ENCODE measurements at places on chromosomes 6 and 20.
A peak's percentile ranks its signal among the peaks of the same experiment; 100 is the strongest.

- no peak for DNase-seq
Measured at GRCh38 chr6:11473008-11473740, 64.4 kb upstream of the TMEM170B start.

DNA sequence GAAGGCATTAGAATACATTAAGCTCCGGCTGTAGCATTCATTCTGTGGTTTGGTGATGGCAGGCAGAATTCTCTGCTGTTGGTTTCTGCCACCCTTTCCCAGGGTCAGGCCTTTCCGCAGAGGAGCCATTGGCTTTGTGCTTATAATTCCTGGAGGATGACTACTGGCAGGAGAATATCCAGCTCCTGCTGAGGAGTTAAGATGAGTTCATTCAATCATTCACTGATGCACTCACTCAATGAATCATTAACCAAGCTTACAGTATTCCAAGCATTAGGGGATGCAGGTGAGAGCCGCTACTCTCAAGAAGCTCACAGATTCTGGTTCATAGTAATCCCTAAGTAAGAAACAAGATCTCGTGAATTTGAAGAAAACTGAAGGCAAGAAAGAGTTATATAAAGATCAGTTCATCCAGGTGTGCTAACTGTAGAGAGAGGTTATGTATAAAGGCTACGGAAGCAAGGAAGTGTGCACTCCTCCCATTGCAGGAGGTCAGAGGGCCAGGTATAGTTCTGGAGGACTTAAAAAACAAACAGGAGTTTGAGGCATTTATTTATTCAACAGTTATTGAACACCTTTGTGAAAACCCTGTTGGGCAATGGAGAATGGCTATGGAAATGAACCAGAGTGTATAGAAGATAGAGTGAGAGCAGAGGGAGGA is 75.5 kb downstream of the HMGN3 start:
- DNase-seq = no peak

- no peak for DNase-seq
Measured at GRCh38 chr6:152727507-152727906, 23.1 kb upstream of the VIP start.

GRCh38 chr20:60970601-60971000 is 281.5 kb upstream of the CDH4 start:
- no peak for DNase-seq

DNA sequence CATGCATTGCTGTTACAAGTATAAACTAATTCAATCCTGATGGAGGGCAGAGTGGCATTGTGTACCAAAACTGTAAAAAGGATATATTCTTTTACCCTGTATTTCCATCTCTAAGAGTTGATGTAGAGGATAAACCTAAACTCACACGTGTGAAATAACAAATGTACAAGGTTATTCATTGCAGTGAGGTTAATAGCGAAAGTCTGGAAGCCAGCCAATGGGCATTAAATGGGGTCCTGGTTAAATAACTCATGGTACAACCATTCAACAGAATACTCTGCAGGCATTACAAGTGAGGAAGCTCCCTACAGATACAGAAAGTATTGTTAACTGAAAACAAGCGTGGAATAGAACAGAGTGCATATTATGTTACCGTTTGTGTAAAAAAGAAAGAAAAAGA is 56.9 kb downstream of the BCAS1 start:
- DNase-seq = no peak

- DNase-seq = no peak
Measured at GRCh38 chr6:156026486-156027247, 571.0 kb upstream of the NOX3 start.

DNA sequence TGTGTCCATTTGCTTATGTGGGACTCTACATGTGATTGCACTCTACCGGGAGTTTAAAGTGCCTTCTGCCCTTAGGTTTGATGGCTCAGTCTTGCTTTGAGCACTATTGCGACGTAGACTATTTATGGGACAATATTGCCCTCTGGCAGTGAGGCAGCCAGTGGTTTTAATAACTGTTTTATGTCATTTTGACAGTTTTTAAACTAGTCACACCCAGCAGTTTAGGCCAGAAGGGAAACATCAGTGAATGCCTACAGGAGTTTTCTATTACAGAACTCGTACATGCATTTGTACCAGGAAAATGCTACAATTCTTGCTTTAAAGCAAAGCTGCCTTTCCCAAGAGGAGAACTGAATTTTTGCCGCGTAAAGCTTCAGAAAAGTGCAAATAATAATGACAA is 813.7 kb downstream of the KIF16B start:
- no peak for DNase-seq

DNA sequence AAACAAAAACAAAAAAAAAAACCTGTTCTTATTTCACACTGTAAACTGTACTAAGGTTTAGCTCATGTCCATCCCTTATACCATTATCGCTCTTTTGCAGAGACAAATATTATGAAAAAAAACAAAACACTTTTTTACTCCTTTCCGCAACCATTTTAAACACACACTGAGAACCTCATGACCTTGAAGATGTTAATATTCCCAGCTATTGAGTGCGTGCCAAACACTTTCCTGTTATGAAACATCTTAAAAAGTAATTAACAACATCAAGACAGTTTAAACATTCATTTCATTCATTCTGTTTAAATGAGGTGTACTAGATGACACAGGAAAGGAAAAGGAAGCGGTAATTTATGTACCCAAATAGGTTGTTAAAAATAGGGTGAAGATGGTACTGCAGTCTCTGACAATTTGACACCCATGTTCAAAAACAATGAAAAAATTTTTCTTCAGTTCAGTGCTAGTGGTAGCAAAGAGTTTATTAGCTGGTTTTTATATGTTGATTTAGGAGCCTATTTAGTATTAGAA is 3.9 kb upstream of the ARHGAP18 start:
- DNase-seq = no peak

- DNase-seq = no peak
Measured at GRCh38 chr6:135014353-135014832, 40.2 kb downstream of the HBS1L start.

GRCh38 chr20:15630360-15630759 is 942.9 kb downstream of the KIF16B start:
- no peak for DNase-seq

DNA sequence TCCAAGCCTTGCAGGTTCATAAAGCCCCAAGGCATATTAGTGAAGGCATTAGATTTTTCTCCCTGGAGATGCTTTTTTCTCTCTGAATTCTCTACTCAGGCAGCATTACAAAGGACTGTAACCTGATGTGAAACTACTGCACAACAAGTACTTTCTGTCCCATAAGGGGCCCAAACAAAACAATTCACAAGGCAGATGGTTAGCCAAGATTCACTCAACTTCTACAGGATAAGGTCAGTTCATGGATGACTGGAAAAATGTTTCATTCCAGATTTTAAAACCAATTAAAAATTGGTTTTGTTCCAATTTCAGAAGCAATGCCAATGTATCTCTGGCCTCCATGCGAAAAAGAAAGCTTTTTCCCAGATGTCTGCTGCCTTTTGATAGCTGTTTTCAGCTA is 181.8 kb downstream of the KHDC1L start:
- DNase-seq = no peak

GRCh38 chr6:52526634-52527033 is 50.2 kb downstream of the TRAM2 start:
- DNase-seq = no peak

- no peak for DNase-seq
Measured at GRCh38 chr20:22080985-22081384, 375.5 kb downstream of the PAX1 start.

GRCh38 chr6:130632277-130632676 is 194.9 kb upstream of the SMLR1 start:
- no peak for DNase-seq

DNA sequence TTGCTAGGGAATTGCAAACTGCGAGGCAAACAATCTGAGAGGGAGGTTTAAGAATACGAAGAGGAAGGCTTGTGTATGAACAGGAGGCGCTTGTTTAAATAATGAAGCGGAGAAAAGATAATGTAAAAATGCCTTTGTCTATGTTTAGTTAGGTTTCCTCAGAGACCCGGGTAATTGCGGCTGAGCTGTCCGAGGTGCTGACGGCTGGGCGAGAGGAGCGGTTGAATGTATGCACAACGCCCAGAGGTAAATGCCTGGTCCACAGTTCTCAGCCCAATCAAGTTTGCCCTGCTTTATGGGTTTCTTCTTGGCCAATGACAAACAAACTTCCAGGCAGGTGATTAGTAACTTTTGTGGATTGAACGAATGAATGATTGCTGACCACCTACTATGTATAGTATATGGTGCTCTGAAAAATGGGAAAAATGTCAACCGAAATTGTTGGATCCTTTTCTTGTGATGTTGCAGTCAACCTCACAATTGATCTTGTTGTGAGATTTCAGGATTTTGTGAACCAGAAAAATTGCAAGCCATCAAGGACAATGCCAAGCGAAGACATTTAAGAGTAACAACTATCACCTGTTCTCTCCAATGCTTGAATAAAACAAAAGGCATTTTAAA is 38.3 kb upstream of the SLC32A1 start:
- peak; percentile 49 for DNase-seq

DNA sequence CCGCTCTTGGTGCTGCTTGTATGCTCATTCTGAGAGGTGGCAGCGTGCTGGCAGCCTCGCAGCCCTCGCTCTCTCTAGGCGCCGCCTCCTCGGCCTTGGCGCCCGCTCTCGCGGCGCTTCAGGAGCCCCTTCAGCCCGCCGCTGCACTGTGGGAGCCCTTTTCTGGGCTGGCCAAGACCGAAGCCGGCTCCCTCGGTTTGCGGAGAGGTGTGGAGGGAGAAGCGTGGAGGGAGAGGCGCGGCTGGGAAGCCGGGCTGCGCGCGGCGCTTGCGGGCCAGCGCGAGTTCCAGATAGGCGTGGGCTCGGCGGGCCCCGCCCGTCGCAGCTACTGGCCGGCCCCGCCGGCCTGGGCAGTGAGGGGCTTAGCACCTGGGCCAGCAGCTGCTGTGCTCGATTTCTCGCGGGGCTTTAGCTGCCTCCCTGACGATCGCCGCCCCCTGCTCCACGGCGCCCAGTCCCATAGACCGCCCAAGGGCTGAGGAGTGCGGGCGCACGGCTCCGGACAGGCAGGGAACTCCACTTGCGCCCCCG is 19.5 kb upstream of the FAM8A1 start:
- DNase-seq = peak; percentile 36

- DNase-seq = no peak
Measured at GRCh38 chr20:38336726-38337125, 9.6 kb upstream of the LBP start.

DNA sequence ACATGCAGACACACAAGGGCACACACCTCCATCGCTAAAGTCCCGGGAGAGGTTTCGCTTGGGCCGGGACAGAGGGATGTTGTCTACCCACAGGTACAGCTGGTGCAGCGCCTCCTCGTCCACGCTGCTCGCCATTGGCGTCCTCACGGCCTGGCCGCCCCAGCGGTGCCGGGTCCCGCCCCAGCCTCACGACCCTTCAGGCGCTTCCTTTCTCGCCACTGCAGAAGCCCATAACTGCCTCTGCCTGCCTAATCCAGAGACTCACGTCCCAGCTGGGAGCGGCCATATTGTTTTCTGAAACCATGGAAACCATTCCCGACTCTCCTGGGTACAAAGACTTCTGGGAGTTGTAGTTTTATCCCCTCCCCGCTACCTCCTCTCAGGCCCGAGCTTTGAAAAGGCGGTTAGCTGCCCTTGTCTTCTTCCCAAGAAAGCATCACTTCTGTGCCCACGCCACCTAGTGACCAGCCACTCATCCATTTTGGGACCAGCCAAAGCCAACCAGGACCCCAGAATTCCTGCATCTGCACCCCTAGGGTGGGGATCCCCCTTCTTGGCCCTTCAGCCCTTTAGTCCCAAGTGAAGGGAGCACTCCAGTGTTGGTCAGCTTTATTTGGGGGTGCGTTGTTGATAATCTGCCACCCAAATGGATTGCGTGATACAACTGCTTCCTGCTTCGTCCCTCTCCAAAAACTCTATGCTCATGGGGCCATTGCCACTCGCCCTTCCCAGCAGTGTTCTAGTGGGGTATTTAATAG is at the start of gene SPEF1:
TSS of gene SPEF1 (minus strand) at position 296 of the 758 bp plus-strand sequence. CDS start at position 135, 161 bp downstream.
- DNase-seq = peak; percentile 89

DNA sequence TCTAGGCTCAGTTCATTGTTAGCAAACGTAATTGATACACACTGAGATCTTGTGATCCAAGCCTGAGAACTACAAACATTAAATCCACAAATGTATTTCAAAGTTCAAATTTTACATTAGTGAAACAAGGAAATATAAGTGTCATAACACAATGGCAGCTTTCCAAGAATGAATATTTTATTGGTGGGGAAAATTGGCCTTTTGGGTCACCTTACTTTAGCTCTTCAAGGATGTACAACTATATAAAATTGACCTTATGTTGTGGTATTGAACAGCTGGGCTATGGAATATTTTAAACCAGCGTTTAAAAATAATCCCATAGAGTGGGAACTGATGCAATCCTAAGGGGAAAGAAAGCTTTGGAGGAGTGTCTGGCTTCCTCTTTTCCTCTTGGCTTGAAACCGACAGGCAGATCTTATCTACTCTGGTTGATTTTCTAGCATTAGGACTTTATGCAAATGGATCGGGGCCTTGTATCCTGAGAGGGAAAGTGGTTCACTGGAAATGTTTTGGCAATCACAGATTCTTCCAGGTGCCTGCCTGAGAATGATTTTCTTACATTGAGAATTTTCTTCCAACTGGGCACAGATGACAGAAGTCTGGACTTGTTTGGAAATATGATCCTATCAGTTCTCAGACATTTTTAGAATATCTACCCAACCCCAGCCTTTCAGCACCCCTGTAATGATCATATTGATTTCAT is 184.8 kb upstream of the ECI2 start:
- DNase-seq = no peak

DNA sequence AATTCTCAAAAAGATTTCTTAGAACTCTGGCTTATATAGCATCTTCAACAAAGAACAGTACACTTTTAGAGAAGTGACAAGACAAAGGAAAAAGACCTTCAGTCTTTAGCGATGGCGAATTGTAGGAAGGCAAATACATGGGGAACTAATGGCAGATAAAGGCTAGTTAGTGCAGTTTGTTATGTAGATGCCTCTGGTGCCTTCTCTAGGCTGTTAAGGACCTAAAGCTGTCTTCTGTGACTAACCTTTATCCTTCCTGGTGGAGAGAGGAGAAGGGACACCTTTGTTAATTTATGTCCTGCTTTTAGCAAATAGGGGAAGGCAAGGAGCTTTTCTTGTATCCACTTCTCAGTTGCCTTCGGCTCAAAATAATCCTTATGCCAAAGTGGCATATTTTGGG is 7.2 kb downstream of the ANKRD6 start:
- no peak for DNase-seq

GRCh38 chr6:7580537-7580926 is 9.5 kb upstream of the SNRNP48 start:
- no peak for DNase-seq

- no peak for DNase-seq
Measured at GRCh38 chr6:19721766-19722377, 115.3 kb upstream of the ID4 start.

DNA sequence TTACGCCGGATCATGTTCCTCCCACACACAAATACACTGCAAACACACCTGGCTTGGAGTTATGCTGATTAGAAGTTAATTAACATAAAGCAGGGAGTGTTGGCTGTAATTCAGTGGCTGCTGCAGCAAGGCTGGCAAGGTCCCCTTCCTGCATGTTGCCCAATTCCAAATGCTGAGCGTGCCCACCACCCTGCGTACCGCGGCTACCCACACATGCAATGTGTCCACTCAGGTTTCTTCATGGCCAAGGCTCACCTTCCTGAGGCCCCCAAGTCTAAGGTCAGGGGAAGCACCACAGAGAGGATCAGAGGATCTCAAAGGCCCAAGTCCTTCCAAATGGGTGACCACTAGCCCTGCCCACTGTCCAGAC is 11.6 kb upstream of the PRND start:
- no peak for DNase-seq
